ENCODE measurements at places on chromosomes 11 and 22. TPM values are rescaled to one million over a fixed set of nuclear protein-coding genes. Genes with fewer than 3 reads are reported as not detected.

GRCh38 chr11:82757660-82758357 is 24.1 kb upstream of the FAM181B start:
- H3K4me3 ChIP-seq = no peak overlapping the region
- no peak overlapping the region for H3K27ac ChIP-seq
- no peak for DNase-seq
- no peaks in the 10 kb centered on the region for H3K36me3 ChIP-seq
- H3K27me3 ChIP-seq = no peaks in the 10 kb centered on the region

The CTSF gene
- total RNA-seq = 85.7 TPM

DNA sequence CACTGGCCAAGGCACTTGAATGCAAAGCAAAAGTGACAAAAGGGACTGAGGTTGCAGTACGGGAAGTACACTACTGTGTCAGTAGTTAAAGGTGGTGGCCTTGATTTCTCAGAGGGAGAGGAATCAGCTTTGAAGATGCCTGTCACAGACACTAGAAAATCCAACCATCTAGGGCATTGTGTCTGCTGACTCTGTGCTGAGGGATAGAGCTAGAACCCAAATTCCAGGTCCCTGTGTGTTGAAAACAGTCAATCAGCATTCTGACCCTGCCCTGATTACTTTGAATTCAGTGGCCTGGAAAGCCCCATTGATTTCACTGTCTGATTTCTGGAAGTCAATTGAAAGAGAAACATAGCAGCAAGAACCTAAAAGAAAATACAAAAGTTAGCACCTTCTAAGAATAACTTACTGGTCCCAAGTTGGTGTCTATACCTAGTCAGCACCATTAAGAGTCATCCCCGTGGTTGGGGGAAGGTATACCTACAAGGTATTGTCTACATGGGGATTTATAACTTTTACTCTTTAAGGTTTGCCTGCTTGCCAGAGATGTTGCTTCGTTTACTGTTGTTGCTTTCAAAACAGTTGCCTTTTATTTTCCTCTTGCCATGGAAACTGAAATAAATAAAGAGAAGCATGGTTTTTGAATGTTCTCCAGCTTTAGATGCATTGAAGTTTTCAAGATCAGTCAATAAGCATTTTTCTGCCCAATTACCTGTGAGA is 97.3 kb downstream of the PDHX start:
- peak overlapping the region; percentile 56 for H3K27ac ChIP-seq
- H3K27me3 ChIP-seq = no peaks in the 10 kb centered on the region
- no peaks in the 10 kb centered on the region for H3K36me3 ChIP-seq
- peaks cover 48% of the 10 kb centered on the region for H3K4me1 ChIP-seq

- no peak for DNase-seq
- no peak overlapping the region for H3K4me3 ChIP-seq
- H3K4me1 ChIP-seq = no peaks in the 10 kb centered on the region
- H3K36me3 ChIP-seq = no peaks in the 10 kb centered on the region
- H3K27me3 ChIP-seq = no peaks in the 10 kb centered on the region
Observed at GRCh38 chr11:83671289-83671688, 385.1 kb upstream of the CCDC90B start.

The HRAS gene
- 53.5 TPM for total RNA-seq

DNA sequence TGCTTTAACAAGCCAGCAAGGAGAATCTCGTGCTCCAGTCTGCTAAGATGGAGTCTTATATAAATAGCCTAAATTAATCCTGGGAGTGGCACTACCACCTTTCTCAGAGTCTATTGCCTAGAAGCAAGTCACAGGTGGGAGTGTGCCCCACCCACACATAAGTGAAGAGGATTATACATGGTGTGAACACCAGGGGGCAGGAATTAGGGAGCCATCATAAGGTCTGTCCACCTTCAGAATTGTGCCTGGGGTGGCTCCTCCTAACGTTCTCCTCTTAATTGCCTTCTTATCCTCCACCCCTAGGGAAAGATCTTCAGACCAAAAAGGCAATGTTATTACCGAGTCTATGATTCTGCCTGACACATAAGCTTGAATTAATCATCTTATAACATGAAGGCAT is 276.8 kb upstream of the SESN3 start:
- DNase-seq = no peak
- no peaks in the 10 kb centered on the region for H3K36me3 ChIP-seq
- no peaks in the 10 kb centered on the region for H3K27me3 ChIP-seq
- no peak overlapping the region for H3K4me3 ChIP-seq
- H3K27ac ChIP-seq = no peak overlapping the region

The CASP4 gene
- total RNA-seq = 70.2 TPM

GRCh38 chr11:124069429-124070401 is 28.6 kb upstream of the OR10G7 start:
- no peak overlapping the region for H3K4me3 ChIP-seq
- H3K36me3 ChIP-seq = no peaks in the 10 kb centered on the region
- no peak overlapping the region for H3K27ac ChIP-seq
- no peak for DNase-seq

- H3K36me3 ChIP-seq = no peaks in the 10 kb centered on the region
- peaks cover 10% of the 10 kb centered on the region for H3K4me1 ChIP-seq
- no peak overlapping the region for H3K4me3 ChIP-seq
- no peaks in the 10 kb centered on the region for H3K27me3 ChIP-seq
- DNase-seq = no peak
- no peak overlapping the region for H3K27ac ChIP-seq
Observed at GRCh38 chr22:30662040-30662439, 5.6 kb downstream of the DUSP18 start.

DNA sequence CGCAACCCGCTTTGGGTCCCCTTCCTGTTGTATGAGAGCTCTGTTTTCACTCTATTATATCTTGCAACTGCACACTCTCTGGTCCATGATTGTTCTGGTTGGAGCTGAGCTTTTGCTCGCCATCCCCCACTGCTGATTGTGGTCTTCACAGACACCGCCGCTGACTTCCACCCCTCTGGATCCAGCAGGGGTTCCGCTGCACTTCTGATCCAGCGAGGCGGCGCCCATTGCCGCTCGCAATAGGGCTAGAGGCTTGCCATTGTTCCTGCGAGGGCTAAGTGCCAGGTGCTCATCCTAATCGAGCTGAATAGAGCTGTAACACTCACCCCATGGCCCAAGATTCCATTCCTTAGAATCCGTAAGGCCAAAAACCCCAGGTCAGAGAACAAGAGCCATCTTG is 1905.8 kb upstream of the RAG2 start:
- H3K36me3 ChIP-seq = no peaks in the 10 kb centered on the region
- H3K27me3 ChIP-seq = no peaks in the 10 kb centered on the region
- H3K27ac ChIP-seq = no peak overlapping the region
- H3K4me1 ChIP-seq = no peaks in the 10 kb centered on the region

- no peaks in the 10 kb centered on the region for H3K36me3 ChIP-seq
- H3K4me3 ChIP-seq = no peak overlapping the region
- no peak overlapping the region for H3K27ac ChIP-seq
- no peak for DNase-seq
Observed at GRCh38 chr11:101880222-101880621, 34.6 kb upstream of the CEP126 start.

DNA sequence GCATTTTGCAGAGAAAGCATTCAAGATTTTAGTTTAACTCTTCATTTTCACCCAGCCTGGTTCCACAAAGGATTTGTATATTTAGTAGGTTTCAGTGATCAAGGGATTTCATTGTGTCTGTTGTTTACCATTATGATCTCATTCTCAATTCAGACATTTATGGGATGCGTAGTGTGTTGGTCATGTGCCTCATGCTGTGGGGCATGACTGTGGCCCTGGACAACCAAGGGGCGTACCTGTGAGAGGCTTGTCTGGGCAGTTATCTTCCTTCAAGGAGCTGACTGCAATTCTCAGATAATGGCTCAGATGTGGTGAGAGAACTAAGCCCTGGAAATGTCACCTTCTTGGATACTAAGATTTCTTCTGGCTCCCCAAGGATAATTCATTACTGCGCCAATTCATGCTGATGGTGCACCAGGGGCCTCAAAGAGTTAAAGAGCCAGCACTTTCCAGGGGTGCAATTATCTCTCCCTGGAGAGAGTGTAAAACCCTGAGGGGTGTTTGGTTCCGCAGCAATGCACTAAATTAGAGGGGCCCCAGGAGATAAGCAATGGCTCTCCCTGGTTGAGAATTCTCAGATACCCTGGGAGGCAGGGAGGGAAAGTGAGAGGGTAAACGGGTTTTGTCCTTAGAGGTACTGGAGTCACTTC is 32.2 kb downstream of the SLC6A5 start:
- no peak overlapping the region for H3K4me3 ChIP-seq
- no peaks in the 10 kb centered on the region for H3K4me1 ChIP-seq
- no peak overlapping the region for H3K27ac ChIP-seq
- H3K27me3 ChIP-seq = no peaks in the 10 kb centered on the region
- DNase-seq = no peak

DNA sequence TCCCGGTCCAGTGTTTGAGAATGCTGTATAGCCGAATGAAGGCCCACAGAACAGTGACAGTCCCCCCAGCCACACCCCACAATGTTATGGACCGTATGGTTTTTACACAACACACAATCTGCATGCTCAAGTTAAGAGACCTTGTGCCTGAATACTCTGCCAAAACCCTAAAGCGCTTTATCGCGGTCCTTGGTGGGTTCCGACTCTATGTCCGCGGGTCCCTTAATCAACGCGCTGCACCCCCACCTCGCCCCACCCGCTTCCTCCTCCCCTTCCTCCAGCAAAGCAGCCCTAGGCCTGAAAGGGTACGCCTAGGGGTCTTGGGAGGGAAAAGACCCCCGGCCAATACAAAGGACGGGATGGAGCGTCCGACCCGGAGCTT is 442 bp downstream of the COPB1 start:
- peaks cover 5% of the 10 kb centered on the region for H3K36me3 ChIP-seq
- no peak for DNase-seq
- H3K27me3 ChIP-seq = no peaks in the 10 kb centered on the region
- H3K27ac ChIP-seq = peak overlapping the region; percentile 87
- peak overlapping the region; percentile 84 for H3K4me3 ChIP-seq

GRCh38 chr11:84322211-84322610 is 1036.0 kb upstream of the CCDC90B start:
- DNase-seq = no peak
- no peaks in the 10 kb centered on the region for H3K36me3 ChIP-seq
- H3K4me3 ChIP-seq = no peak overlapping the region

DNA sequence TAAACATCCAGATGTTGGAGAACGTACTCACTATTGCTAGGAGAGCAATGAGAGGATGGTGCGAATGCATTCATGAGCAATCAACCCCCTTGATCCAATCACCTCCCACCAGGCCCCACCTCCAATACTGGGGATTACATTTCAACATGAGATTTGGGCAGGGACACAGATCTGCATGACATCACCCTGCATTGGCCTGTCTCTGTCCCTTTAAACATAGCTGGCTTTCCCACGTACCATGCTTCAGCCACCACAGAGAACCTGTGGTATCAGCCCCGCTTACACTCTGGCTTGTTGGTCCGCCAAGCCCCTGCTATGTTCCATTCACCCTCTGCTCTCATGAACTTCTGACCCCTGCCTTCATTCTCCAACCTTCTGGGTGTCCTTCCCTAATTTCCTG is 157.5 kb upstream of the E2F8 start:
- DNase-seq = no peak
- no peak overlapping the region for H3K4me3 ChIP-seq
- H3K27me3 ChIP-seq = no peaks in the 10 kb centered on the region
- H3K4me1 ChIP-seq = peaks cover 14% of the 10 kb centered on the region
- H3K36me3 ChIP-seq = no peaks in the 10 kb centered on the region

The TRIM49 gene
- total RNA-seq = not detected

DNA sequence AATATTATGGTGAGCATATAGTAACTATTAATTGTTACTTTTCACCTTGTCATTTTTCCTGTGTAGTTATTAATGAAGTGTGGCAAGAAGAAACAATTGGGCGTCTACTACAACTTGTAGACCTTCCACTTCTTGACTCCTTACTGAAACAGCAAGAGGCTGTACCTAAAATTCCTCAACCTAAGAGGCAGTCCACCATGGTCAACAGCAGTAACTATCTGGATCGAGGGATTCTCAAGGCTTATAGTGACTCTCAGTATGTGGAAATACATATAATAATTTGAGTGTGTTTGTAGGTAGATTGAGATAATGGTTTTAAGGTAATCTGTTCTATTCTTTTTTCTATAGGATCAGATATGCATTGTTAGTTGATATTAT is 10.8 kb upstream of the TCP11L1 start:
- no peak for DNase-seq
- H3K4me1 ChIP-seq = no peaks in the 10 kb centered on the region
- H3K27me3 ChIP-seq = no peaks in the 10 kb centered on the region

DNA sequence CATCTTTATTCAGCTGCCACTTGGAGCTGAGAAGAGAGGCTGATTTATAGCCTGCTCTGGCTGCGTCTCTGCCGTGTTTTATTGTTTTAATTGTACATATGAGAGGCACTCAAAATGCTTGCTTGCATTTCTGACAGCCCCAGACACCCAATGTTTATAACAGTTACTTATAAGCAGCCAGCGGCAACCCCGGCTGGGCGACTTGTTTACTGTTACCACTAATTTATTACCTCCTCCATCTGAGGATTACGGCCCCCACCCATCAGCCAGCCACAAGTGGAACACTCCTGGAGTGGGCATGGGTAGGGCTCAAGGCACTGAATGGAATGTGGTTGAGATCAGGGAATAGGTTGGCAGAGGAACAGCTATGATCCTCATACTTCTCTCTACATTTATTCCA is 61.2 kb downstream of the CLPB start:
- H3K4me1 ChIP-seq = no peaks in the 10 kb centered on the region
- no peaks in the 10 kb centered on the region for H3K36me3 ChIP-seq
- no peaks in the 10 kb centered on the region for H3K27me3 ChIP-seq
- no peak for DNase-seq
- no peak overlapping the region for H3K4me3 ChIP-seq

DNA sequence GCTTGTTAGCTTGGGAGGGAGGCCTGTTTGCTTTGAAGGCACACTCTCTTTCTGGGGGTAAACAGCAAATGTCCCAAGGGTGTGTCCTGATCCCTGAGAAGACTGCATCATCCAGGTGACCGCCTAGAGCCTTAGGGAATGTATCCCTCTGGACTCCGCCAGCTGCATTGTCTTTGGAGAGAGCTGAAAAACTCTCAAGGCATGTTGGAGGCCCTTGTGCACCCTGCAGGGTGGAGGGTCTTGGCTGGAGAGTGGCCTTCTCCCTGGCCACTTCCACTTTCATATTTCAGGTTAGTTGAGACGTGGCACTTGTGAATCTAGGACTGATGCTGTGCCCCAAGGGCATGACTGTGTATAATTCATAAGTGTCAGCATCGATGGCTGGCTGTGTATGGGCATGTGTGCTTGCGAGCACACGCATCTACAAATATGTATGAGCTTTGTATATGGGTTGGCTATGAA is 70.6 kb downstream of the ZBTB16 start:
- H3K4me3 ChIP-seq = no peak overlapping the region
- peaks cover 87% of the 10 kb centered on the region for H3K4me1 ChIP-seq
- H3K27ac ChIP-seq = no peak overlapping the region
- H3K36me3 ChIP-seq = peaks cover 27% of the 10 kb centered on the region

DNA sequence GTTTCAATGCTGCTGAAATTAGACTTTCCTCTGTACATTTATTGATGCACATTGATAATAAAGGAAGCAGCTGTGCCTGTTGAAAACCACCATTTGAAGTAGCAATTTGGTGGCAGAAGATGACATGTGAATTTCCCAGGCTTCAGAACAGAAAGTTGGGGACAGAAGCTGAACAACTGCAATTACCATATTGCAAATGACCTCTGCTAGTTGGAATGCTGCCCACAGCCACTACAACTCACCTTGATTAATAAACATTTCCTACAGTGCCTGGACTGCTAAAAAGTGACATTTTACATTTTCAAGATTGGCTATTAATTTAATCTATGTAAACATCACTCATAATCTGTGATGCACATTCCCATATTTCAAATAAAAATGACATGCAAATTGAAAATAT is 208.6 kb downstream of the LUZP2 start:
- H3K4me1 ChIP-seq = no peaks in the 10 kb centered on the region
- no peaks in the 10 kb centered on the region for H3K36me3 ChIP-seq
- DNase-seq = no peak
- H3K4me3 ChIP-seq = no peak overlapping the region
- H3K27me3 ChIP-seq = no peaks in the 10 kb centered on the region

GRCh38 chr11:67631411-67631810 is 1.7 kb upstream of the NUDT8 start:
- no peak overlapping the region for H3K4me3 ChIP-seq
- no peak for DNase-seq
- no peaks in the 10 kb centered on the region for H3K27me3 ChIP-seq
- no peaks in the 10 kb centered on the region for H3K36me3 ChIP-seq

All from vagina (tissue), 2 donors.